Fibroblast of the aortic adventitia (primary cell): ENCODE measurements at places on chromosomes 1 and 21.

- no peak for DNase-seq
These were observed 340.6 kb downstream of the SRGAP2C start for GRCh38 chr1:121525355-121525754.

GRCh38 chr1:169345511-169345910 lies 22.1 kb downstream of the NME7 start:
- no peak for DNase-seq

- DNase-seq = no peak
These were observed 385.9 kb downstream of the DSCAM start for GRCh38 chr21:40461008-40461407.

- DNase-seq = no peak
These were observed at the start of gene SIM2 for GRCh38 chr21:36698981-36699545. Gene SIM2, plus strand, starts transcription at chr21:36699115. Its CDS starts 632 bp downstream, at chr21:36699747.

DNA sequence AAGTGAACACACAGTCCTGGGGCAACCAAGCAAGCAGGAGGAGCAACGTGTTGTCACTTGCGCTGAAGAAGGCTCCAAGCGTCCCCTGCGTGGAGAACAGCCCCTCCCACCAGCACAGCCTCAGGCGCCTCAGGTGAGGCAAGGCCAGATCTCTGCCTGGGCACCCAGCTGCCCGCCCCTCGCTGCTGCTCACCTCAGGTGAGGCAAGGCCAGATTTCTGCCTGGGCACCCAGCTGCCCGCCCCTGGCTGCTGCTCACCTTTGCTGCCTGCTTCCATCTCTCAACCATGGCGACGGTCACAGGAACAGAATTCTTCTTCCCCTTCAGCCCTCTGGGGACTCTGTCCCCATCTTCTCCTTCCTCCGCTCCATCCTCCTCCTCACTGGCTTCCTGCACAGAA lies 2.4 kb downstream of the NOC2L start:
- no peak for DNase-seq

- DNase-seq = no peak
These were observed 118.5 kb upstream of the NGF start for GRCh38 chr1:115456441-115456961.

- DNase-seq = no peak
These were observed 5.8 kb upstream of the ANKRD13C start for GRCh38 chr1:70360321-70360720.
